Adrenal gland (tissue), 19 donors: ENCODE measurements at places on chromosomes 11 and 22. TPM values are rescaled to one million over a fixed set of nuclear protein-coding genes. Genes with fewer than 3 reads are reported as not detected.

OR2AG2 gene
- not detected for polyA plus RNA-seq

ACR gene
- 0.61 TPM for polyA plus RNA-seq

MOGAT2 gene
- 0.34 TPM for polyA plus RNA-seq

OR4C11 gene
- polyA plus RNA-seq = not detected

APOBEC3B gene
- 2.8 TPM for polyA plus RNA-seq

SLC1A2 gene
- polyA plus RNA-seq = 2.2 TPM

C11orf91 gene
- not detected for polyA plus RNA-seq

RAG1 gene
- 1.3 TPM for polyA plus RNA-seq

APOL5 gene
- not detected for polyA plus RNA-seq

FAM111B gene
- polyA plus RNA-seq = 0.20 TPM

OR5AS1 gene
- not detected for polyA plus RNA-seq

TBX1 gene
- polyA plus RNA-seq = 0.80 TPM

GPHA2 gene
- polyA plus RNA-seq = not detected

MMP7 gene
- not detected for polyA plus RNA-seq
